ENCODE measurements at places on chromosomes 11 and 22.

- no peak for DNase-seq
These were observed 28.3 kb downstream of the NADSYN1 start for GRCh38 chr11:71481101-71481960.

DNA sequence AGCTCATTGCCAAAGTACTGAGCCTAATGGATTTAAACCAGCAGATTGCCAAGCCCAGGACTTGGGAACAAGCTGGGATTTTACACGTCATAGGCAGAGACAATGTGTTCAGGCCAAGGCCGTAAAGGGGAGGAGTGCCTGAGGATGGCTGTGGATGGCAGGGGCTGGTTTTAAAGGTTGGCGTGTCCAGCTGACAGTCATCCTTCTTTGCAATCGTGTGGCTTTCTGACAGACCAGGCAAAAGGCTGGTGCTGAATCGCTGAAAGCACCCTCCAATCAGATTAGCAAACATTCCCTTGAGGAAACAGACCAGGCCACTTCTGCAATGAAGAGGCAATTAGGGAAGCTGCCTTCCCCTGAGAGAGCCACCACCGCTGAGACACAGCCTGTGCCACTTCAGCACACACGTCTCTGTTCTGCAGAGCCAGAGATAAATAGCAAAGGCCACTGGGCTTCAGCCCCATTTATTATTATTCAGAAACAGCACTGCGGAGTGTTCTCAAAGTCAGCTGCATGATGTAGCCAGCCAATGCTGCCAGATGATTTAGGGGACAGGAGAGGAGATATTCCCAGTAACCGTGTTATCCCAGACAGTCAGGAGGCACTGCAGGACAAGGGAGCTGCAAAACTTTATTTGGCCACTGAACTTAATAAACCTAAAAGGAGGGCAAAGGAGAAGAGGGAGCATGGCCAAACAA is 54.2 kb upstream of the CSNK2A3 start:
- no peak for DNase-seq

DNA sequence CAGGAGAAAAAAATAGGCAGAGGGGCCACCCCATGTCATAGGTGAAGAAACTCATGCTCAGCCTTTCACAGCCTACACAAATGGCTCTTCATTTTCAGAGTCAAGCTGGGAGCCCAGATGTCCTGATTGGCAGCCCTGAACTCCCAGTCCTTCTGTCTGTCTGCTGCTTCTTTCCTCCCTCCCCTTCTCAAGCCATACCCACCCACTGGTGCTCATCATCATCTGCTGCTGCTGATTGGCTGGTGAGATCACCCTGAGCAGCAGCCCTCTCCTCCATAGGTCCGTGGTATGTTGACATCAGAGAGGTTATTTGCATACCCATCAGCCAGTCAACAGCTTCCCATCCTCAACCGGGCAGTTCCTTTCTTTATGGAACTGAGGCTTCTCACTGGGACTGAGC is 46.1 kb upstream of the PRDM11 start:
- no peak for DNase-seq

DNA sequence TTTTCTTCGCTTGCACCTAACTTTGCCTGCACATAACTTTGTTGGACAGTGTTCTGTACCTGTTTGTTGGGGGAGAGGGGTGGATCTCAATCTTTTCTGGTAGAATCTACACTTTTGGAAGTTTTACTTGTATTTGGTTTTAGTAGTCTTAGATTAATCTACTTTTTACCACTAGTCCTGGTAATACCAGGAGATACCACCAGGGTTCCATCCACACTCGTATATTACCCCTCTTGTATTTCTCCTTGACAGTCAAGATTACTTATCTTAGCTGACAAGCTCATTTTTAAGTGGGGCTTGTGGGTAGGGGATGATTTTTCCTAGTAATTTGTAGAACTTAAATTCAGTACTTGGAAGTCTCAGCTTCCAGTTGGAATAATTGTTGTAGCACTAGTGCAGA is 37.3 kb upstream of the TECTA start:
- DNase-seq = no peak

GRCh38 chr22:30637701-30638114 is 2.1 kb downstream of the SLC35E4 start:
- DNase-seq = no peak

DNA sequence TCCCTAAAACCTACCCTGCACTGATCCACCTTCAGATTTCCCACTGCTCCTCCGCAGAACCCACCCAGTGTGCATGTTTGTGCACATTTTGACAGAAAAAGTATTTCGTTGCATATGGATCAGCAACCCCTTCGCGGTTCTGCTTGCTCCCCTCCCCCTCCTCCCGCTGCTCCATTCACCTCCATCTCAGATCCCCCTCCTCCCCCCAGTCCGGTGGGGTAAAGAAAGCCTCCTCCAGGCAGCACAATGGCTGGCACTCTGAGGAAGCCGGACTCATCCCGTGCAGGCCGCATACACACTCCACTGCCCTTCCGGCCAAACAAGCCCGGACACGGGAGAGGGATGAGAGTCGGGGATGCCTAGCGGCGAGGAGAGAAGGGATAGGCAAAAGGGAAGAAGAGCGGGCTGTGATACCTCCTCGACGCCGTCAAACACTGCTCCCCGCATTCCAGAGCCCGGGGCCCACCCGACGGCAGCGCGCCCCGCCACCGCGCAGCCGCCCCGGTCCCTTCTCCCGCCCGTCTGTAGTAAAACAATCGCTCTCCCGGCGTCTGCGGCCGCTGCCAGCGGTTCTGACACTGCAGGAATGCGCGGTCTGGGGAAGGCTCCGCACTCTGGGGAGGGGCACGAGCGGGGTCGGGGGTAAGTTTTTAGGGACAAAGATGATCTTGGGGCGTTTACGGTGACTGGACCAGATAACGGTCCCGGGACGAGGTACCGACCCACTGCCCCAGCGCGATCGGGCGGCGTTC is 915 bp downstream of the FEZ1 start:
- no peak for DNase-seq

- no peak for DNase-seq
These were observed 131.0 kb downstream of the MORC2 start for GRCh38 chr22:30837531-30837930.

Measured in HCT116 (cell line).